DMS153 (cell line): ENCODE measurements at places on chromosomes 16 and 17.

- DNase-seq = no peak
Measured at GRCh38 chr17:40373324-40373723, 8.8 kb upstream of the GJD3 start.

DNA sequence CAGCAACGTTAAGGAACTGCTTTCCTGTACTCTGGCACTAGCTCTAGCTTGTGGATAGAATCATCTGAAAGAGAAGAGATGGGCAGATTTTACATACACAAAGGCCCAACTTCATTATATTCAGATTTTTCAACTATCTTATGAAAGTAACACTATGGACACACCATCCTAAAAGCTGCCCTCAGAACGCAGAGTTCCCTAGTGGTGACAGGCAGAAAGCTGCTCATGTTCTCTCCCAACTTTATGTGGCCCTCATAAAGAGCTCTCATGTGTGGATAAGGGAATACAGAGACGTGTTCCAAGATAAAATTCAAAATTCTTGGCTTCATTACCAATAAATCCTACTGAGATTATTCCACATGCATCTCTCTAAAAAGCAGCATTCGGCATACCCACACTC lies 1.5 kb downstream of the CFAP20 start:
- DNase-seq = no peak

DNA sequence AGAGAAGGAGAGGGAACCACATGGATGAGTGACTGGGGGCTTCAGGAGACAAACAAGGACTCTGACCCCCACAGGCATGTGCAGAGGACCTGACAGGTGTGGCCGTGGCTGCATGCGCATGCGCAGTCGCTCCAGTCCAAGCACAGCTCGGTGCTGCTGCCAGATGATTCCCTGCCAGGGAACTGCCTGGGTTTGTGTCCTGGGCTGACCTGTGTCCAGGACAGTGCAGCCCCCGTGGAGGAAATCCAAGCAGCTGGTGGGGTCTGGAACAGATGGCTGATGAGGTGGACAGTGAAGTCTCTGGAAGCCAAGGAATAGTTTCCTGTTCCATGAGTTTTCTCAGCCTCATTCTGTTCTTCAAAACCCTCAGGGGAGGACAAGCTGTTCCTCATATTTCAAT lies 27.3 kb downstream of the LASP1 start:
- no peak for DNase-seq

DNA sequence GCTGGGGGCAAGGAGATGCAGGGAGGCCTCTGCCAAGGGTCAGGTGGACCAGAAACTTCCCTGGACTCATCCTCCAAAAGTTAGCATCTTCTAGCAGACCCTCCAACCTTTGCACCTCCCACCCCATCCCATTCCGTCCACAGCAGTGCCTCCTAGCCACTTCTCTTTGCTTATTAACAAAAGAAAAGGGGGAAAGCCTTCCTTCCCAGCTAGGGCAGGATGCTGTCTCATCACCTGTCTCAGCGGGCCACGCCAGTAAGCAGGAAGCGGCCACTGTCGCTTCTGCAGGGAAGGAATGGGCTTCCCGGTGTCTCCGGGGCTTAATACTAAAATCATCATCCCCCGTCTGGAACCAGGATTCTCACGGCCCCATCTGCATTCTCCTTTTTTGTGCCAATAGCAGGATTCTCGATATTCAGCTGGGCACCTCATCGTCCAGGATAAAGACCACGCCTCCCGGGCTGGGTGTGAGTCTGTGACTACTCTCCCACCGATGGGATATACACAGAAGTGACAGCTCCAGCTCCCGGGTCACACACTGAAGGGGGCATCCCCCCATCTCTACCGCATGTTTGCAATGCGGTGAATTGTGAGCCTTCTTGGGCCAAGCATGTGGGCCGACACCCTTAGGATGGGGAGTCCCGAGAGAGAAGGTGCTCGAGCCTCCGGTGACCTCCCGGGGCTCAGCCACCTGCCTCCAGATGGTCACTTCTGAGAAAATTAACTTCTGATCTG lies 15.5 kb upstream of the RBFOX3 start:
- DNase-seq = no peak

GRCh38 chr17:65668211-65668610 lies 106.8 kb upstream of the AXIN2 start:
- no peak for DNase-seq

DNA sequence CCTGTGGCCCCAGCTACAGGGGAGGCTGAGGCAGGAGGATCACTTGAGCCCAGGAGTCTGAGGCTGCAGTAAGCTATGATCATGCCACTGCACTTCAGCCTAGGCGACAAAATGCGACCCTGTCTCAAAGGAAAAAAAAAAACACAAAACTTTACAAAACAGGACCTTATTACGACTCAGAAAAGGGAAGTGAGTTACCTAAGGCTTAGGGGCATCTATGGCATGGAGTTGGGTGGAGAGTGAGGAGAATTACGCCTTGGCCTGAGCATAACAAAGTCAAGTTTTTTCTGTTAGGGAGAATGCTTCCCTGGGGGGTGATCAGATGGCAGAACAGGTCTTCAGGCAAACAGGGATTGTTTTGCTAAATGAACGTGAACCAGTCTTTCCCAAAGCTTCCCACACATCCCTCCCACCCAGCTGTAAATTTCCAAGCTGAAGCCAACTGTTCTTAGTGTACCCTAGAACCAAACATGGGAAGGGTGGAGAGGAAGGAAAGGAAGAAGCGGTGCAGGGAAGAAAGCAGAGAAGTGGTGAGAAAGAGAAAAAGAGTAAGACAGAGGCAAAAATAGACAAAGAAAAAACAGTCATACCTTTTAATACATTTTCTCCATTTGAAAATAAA lies 24.6 kb upstream of the TNRC6C start:
- DNase-seq = no peak

DNA sequence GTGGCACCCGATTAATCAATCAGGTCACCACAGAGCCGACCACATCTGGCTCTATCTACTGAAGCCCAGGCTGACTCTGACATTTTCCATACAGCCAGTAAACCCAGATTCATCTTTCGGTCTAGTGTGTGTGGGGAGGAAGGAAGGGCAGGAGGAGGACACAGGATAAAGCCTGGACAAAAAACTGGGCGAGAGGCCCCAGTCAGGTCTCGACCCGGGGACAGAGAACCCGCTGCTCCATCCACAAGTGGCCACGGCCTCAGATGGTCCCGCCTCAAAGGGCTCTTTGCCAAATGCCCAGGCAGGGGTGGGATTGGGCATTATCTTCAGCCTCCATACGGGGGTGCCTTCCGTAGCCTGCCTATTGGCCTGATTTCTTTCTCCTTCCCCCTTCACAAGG lies 7.8 kb downstream of the ABR start:
- no peak for DNase-seq

DNA sequence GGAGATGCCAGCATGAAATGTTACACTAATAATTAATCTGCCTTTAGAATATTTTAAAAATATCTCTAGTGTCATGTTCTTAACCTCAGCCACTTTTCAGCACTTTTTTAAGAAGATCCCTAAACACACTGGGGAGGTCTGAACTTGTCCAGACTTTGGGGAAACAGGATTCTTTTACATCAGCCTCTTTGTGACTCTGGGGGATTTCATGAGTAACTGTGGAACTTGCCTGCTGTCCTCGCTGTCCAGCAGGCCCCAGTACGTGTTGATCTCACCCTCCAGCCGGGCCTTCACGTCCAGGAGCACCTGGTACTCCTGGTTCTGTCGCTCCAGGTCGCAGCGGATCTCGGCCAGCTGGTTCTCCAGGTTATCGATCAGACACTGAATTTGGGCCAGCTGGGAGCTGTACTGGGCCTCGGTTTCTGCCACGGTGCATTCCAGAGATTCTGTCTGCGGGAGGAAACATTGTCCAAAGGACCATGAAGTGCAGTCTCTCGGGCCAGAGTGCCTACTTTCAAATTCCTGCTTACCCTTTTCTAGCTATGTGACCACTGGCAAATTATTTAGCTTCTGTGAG lies 5.5 kb downstream of the KRT40 start:
- no peak for DNase-seq

- no peak for DNase-seq
Measured at GRCh38 chr16:4609200-4610010, 5.3 kb downstream of the UBALD1 start.

GRCh38 chr17:57418463-57419246 lies 162.3 kb downstream of the MSI2 start:
- no peak for DNase-seq

GRCh38 chr17:66649818-66650543 lies 184.9 kb upstream of the CACNG5 start:
- DNase-seq = no peak

DNA sequence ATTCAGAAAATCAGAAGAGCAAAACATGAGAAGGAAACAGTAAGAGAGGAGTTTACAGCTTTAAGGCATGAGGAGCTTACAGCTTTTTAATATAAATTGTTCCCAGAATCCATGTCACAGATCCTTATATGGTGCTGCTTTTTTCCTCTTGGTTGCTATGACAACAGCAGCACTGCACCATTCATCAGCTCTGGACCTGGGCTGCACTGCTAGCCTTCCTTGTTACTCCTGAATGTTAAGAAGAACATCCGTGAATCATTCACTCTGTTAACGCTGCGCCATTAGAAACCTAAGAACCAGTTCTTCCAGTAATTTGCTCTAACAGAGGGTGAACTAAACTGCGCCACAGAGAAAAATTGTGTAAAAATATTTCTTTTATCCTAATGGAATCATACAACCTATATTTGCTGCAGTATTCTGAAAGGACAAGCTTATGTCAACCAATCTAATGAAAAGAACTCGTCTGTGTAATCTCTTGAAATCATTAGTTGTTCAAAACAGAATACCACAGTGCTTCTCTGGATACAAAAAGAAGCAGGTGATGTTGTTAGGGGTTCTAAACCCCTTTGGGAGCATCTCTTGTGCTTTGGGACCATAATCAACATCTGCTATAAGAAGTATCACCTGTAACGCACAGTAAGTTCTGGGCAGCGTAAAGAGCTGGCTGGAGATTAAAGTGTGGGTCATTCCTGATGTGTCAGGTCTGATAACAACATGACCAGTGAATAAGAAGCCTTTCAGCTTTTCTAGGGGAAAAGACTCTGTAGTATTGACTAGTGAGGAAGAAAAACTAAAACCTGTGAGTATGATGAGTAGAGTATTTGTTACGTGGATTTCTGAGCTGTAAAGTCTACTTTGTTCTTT lies 151.2 kb downstream of the TANC2 start:
- DNase-seq = peak; percentile 73

DNA sequence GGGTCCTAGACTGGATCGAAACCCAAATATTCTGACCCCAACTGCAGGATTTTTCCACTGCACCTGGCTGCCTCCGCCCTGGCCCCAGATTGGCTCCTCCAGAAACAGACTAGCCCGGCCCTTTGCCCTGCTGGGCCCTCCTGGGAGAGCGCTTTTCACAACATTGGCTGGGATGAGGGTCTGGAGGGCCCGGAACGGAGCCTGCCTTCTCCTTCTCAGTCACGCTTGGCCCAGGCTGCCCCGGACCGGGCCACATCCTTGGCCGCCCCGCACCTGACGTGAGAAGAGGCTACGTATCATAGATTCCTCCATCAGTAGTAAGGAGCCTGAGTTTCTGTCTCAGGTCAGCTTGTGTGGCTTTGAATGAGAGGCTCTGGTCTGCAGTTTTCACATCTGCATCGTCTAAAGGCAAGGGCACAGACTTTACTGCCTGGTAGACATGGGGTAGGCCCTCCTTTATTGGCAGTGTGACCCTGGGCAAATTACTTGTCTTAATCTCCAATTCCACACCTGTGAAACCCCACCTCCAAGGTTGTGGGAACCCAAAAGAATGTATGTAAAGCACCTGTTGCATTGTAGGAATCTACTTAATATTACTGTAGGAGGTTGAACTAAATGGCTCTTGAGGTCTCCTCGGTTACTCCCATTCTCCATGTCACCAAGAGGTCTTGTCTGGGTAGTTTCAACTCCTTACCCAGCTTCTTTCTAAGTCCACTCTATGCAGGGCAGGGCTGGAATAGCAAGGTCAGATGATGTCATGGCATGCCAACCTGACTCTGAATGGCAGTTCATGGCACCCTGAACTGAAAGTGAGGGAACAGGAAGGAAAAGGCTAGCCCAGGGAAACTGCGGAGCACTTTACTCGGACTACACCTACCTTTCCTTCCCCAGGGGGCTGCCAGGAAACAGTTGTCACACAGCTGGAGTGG lies 661 bp downstream of the LRRC3C start:
- no peak for DNase-seq

GRCh38 chr16:8630255-8630953 lies 8.9 kb downstream of the METTL22 start:
- DNase-seq = no peak

- no peak for DNase-seq
Measured at GRCh38 chr16:89191901-89192185, 8.5 kb downstream of the SLC22A31 start.

- no peak for DNase-seq
Measured at GRCh38 chr17:68595496-68595895, 5.7 kb downstream of the FAM20A start.
